Stimulated activated CD4-positive, alpha-beta T cell treated with anti-CD3 and anti-CD28 coated beads, TNF-alpha, amount 100 ng/mL, for 4 hours (primary cell): ENCODE measurements at places on chromosomes 6 and 20.

- no peak for DNase-seq
Observed at GRCh38 chr20:44861531-44862006, 23.9 kb upstream of the YWHAB start.

- no peak for DNase-seq
Observed at GRCh38 chr6:21026576-21027273, 492.5 kb downstream of the CDKAL1 start.

DNA sequence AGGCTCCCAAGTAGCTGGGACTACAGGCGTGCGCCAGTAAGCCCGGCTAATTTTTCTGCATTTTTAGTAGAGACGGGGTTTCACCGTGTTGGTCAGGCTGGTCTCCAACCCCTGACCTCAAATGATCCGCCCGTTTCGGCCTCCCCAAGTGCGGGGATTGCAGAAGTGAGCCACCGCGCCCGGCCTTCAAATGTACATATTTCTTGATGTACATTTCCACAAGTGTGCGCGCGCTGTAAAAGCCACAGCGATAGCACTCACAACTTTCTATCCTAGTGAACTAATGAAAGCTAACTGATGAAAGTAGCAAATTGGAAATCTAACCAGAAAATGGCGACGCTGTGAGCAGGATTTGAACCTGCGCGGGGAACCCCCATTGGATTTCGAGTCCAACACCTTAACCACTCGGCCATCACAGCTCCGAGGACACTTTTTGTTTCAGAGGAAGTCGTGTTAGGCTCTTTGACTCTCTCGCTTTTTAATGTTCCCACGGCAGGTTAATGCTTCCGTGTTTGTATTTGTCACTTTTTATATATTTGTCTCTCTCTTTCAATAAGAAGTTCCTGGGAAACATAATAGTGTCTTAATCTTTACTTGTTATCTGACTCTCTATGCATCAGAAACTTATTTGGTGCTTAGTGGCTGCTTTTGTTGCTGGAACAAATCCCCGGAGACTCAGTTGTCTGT lies 199.4 kb upstream of the ZNF184 start:
- no peak for DNase-seq

GRCh38 chr6:129890164-129890563 lies 29.0 kb upstream of the TMEM244 start:
- DNase-seq: no peak

GRCh38 chr20:20582734-20583133 lies 129.7 kb downstream of the RALGAPA2 start:
- no peak for DNase-seq

GRCh38 chr6:152957796-152958195 lies 25.0 kb downstream of the FBXO5 start:
- no peak for DNase-seq

- DNase-seq: no peak
Observed at GRCh38 chr20:61118429-61119224, 133.4 kb upstream of the CDH4 start.

GRCh38 chr20:21505161-21505809 lies 8.6 kb downstream of the NKX2-2 start:
- DNase-seq: peak; percentile 82

GRCh38 chr6:111850295-111850937 lies 22.8 kb downstream of the FYN start:
- DNase-seq: no peak

DNA sequence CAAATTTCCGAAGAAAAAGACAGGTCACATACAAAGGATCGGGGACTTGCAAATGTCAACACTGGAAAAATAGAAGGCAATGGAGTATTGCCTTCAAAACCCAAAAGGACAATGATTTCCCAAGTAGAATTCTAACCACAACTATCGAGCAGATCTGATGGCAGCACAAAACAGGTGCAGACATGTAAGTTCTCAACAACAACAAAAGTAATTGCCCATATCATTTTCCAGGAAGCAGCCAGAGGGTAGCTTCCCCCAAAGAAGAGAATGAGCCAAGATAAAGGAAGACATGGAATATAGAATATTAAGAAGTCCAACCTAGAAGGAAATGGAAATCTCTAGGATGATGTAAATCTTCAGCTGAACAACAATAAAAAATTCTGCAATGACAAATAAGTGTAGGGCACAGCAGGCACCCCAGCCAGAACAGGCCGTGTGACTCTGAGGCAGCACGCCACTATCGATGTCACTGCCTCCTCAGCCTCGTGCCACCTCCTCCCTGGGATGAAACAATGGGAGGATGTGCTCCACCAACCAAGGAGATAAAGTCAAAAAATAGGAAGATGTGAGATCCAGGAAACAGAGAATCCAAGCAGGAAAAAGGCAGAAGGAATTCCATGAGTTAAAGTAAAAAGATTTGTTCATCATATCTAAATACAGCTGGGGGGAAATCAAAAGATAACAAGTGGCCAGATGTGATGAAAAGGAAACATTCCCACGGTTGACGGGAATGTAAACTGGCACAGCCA lies 34.1 kb downstream of the SERPINB1 start:
- no peak for DNase-seq

- no peak for DNase-seq
Observed at GRCh38 chr6:69795469-69796072, 1.2 kb downstream of the LMBRD1 start.

- DNase-seq: no peak
Observed at GRCh38 chr6:155439376-155439775, 16.3 kb downstream of the NOX3 start.
